ENCODE measurements at places on chromosomes 3 and 15. TPM values are rescaled to one million over a fixed set of nuclear protein-coding genes. Genes with fewer than 3 reads are reported as not detected.

PLEKHO2 gene
- 8.8 TPM for total RNA-seq

SGO1 gene
- 0.89 TPM for total RNA-seq

SPATA12 gene
- not detected for total RNA-seq

POMGNT2 gene
- total RNA-seq, result 21.3 TPM

GRAMD2A gene
- total RNA-seq, result 13.1 TPM

CKMT1B gene
- total RNA-seq, result 74.1 TPM
